Activated CD4-positive, alpha-beta T cell treated with anti-CD3 and anti-CD28 coated beads, Interleukin-2, Interleukin-6, amounts not matched to agents 100 ng/mL and 50 ng/mL, durations not matched to agents 16 hours and 8 hours (primary cell): ENCODE measurements at places on chromosomes 3 and 15.

DNA sequence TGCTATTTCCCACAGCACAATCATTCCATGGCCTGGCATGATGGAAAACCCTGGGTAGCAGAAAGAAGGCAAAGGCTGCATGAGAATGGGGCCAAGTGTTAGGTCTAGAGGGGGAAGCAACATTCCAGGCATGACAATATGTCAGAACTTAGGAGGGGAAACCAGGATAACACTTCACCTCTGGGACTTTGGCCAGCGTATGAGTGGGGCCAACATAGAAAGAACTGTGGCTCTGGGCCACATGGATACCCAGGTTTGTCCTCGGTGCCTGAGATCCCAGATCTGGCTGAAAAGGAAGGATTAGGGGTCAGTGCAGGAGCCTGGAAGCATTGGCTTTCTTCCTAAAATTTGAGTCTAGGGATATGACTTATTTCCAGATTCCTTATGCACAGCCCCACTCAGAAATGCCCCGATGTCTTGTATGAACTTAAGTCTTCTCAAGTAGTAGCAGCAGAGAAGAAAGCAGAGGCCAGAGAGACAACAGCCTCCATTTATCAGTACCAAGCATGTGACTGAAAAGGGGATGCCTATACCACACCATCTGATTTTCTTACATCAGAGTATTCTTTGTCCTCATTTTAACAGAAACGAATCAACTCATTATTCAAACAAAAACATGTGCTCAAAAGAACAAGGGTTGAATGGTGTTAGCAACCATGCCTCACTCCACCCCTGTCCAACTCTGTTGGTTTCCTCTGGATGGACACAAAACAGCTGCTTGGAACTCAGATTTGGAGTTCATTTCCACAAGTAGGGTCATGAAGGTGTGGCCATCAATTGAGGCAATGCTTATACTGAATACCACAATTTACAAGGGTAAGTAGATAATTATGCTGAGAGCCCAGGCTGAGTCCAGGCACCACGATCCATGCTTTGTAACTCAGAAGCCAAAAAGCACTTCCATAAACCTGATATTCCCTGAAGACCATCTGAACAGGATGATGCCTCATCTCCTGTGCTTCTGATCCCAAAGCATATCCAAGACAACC is 43.7 kb upstream of the NDUFB4 start:
- no peak for DNase-seq

DNA sequence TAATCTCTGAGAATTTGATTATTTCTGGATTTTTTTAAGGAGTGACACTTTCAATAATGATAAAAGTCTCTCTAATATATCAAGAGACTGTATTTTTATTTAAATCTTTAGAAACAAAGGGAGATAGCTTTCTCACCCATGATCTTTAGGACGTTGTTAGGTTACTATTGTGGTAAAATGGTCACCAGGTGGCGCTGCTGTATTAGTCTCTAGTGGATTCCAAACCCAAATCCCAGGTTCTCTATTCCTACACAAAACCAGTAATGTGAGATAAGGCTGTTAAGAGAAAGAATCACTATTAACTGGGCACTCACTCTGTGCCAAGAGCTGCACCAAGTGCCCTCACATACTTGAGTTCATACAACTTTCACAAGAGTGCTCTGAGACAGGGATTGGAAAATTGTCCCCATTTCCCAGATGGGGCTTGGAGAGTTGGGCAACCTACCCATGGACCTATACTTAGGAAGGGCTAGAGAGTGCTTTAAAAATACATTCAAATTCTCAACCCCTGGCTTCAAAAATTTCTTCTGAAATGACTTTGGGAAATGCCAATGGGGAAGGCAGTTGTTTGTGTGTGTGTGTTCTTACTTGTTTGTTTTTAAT is 593.4 kb upstream of the TGFBR2 start:
- peak; percentile 54 for DNase-seq

GRCh38 chr15:56532721-56533460 is 68.0 kb upstream of the MNS1 start:
- DNase-seq = no peak

- DNase-seq = peak; percentile 24
These were observed 9.5 kb downstream of the TADA3 start for GRCh38 chr3:9782770-9783169.

DNA sequence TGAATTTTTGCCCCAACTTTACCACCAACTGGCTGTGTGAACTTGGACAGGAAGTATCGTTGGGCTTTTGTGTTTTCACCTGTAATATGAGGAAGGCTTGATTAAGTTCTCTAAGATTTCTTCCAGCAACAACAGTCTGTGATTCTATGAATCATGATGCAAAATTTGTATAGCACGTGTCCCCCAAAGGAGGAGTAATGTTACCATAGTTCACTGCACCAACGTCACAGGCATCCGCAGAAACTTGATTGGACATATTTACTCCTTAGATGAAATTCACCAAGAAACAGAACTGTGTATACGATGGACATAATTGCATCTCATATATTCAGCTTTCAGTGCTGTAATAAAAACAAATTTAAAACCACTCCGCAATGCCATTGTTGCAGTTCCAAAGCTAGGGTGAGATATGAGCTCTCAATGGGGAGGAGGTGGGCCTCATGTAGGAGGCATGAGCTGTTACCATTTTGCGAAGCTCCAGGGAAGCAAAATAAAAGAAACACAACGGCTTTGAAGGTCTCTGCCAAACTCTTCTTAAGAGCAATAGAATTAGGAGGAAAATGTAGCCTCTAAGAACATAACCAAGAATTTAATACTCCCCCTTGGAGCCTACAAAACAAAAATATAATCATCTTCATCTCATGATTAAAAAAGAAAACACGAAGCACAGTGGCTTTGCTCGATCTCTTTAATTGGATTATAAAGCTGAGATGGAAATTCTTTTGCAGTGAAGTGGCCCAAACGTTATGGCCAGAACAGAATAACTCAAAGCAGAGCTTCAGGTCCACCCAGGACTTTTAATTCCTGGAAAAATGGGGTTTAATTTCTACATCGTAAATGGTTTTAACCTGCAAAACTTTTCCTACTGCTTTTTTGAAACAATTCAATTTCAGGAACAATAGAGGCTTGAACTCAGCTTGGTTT is 80.7 kb downstream of the CHST2 start:
- no peak for DNase-seq

DNA sequence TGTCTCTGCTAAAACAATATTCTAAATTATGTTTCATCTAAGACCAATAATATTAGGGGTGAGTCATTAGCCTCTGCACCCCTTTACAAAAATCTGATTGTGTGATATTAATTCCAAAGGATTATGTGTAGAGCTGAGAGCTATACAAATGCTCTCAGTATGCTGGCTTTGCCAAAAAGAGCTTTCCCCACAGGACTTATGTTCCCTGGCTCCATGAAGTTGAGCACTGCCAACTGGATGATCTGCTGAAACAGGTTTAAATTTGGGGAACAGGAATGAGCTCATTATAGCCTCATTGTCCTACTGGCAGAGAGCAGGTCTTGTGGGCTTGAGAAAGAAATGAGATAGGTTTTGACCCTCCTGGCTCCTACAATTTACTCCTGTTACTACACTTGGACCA is 347.8 kb upstream of the LMCD1 start:
- DNase-seq = no peak

DNA sequence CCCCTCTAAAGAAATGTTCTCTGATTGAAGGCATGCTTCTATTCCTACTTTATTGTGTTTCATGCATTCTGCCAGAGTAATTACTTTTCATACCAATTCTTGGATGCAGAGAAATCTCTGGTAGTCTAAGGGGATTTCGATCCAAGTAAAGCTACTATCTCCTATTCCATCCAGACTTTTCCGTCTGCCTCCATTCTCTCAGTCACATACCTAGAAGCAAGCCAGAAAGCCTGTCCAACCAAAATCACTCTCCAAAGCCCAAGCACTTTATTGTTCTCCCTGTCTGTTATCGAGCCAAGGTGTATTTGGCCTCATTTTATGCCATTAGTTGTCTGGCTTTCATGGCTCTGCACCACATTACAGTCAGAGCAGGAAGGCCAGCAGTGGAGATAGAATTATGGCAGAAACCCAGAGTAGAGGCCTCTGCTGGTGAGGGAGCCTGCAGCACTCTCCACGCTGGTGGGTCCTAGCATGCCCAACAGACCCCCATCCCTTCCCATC is 95.9 kb downstream of the SLC49A4 start:
- DNase-seq = no peak

GRCh38 chr15:74402873-74403587 is 30.7 kb downstream of the SEMA7A start:
- peak; percentile 93 for DNase-seq

- no peak for DNase-seq
These were observed 374.0 kb downstream of the SV2B start for GRCh38 chr15:91473894-91474545.

DNA sequence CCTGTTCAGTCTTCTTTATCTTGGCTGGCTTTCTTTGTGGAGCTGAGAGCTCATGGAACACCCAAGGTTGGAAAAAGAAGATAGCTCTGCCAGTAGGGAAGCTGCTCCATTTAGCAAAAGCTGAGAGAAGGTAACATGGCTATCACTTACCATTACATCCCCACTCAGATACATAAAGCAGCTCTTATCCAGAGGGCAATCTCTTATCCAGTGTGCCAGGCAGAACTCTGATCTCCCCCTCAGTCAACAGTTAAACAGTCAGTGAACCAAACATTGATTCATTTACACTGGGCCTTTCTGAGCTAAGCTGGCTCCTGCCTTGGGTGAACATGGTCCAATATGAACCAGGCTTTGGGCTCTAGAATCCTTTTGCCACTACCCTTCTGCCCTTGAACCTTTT is 624.2 kb downstream of the NTRK3 start:
- DNase-seq = no peak

- no peak for DNase-seq
These were observed 152.3 kb downstream of the OR4M2 start for GRCh38 chr15:22232675-22233074.

DNA sequence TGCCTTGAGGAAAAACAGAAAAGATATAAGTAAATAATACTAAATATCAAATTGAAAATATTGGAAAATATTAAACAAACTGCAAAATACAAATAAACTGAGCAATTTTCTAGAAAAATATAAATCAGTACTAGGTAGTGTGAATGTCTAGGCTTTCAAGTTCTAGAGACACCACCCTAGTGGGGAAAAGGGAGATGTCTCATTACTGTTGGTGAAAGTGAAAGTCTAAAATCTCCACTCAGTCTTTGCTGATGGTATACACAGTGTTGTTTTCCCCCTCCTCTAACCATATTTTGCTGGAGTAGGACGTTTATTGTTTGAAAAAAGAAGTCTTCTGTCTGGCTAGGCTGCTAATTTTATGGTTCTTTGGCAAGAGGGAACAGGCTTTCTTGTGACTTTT is 1368.9 kb downstream of the OTOL1 start:
- no peak for DNase-seq

GRCh38 chr3:172378439-172378838 is 69.8 kb downstream of the GHSR start:
- no peak for DNase-seq

- no peak for DNase-seq
These were observed 17.5 kb downstream of the TLNRD1 start for GRCh38 chr15:81018197-81018596.

- DNase-seq = peak; percentile 70
These were observed 44.4 kb downstream of the FLNB start for GRCh38 chr3:58052373-58053273.

- no peak for DNase-seq
These were observed 24.1 kb downstream of the ASB14 start for GRCh38 chr3:57268416-57268815.

DNA sequence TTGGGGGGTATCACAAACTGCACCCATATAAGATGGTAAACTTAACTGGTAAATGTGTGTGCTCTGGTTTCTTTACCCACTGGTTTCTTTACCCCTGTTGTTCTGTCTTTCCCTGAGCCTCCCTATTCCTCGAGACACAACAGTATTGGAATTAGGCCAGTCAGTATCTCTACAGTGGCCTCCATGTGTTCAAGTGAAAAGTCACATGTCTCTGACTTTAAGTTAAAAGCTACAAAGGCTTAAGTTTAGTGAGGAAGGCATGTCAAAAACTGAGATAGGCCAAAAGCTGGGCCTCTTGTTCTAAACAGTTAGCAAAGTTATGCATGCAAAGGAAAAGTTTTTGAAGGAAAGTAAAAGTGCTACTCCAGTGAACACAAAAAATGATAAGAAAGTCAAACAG is 513.3 kb downstream of the ROBO2 start:
- no peak for DNase-seq

DNA sequence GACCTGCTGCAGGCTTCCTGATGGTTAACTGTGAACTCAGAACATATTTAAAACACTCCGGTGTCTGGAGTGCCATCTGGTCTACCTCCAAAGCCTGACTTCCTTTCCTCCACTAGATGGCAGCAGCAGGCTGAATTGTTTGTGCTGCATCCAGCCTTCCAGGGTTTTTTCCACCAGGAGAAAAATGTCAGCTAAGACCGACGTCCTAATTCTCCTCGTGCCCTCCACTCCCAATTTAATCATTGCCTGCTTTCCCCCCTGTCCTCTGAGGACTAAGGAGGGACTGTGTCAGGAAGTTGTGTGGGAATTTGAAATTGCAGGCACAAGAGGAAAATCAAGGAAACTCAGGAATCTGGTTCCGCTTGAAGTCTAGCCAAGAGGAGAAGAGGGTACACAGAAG is 165.2 kb upstream of the UMPS start:
- DNase-seq = peak; percentile 66

DNA sequence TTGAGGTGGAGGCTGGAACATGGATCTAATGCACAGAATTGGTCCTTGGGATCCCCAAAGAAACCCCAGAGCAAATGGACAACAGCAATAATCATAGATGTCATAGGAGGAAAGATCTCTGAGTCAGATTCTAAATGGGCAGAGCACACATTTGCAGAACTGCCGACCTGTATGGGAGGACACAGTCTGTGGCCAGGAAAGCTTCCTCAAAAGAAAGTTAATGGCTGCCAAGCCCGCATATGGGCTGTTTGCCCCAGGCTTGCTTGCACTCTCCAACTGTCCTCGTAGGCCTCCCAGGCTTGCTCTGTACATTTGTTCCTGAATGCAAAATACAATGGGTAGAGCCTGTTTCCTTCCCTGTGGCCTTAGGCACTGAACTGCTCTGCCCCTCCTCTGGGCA is 102.0 kb upstream of the PLXNA1 start:
- DNase-seq = no peak

DNA sequence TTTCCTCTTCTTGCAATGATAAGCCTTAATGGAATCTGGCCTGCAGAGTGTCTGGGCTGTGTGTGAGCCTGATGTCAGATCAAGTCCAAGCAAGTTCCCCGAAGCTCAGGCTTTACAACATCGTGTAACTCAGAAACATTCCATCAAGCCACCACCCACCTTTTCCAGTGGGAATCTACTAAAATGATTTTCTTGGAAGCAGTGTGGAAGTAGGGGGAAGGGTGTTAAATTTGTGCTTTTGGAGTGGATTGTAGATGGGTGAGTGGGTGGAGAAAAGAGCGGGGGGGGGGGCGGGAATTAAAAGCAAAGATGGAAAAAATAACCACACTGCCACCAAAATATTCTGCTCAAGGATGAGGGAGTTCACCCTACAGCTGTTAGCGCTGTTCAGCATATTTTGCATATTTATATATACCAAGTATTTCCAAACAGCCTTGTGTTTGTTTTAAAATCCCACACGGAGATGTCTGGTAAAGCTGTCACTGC is 53.6 kb downstream of the VGLL3 start:
- DNase-seq = no peak

- no peak for DNase-seq
These were observed 28.9 kb downstream of the ZXDC start for GRCh38 chr3:126446791-126447190.

GRCh38 chr3:77420336-77420735 is 380.4 kb downstream of the ROBO2 start:
- DNase-seq = no peak
